ENCODE measurements at places on chromosomes 7 and 10.
A peak's percentile ranks its signal among the peaks of the same experiment; 100 is the strongest.

DNA sequence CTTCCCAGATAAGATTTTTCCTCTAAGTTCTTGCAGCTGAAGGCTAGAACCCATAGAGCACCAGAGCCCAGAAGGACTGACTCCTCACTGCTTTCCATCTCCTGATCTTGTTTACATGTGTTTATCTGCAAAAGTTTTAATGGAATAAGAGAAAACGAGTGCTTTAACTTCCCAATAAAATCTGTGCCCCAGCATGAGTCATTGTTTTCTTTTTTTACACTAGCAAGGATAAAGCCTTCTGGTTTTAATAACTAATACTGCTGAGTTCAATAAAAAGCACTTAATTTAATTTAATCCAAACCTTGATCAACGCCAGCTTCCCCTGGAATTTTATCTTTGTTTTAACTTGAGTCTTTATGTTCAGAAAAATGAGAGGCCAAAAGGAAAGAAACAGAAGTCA lies 227.6 kb downstream of the HPSE2 start:
- DNase-seq = no peak

DNA sequence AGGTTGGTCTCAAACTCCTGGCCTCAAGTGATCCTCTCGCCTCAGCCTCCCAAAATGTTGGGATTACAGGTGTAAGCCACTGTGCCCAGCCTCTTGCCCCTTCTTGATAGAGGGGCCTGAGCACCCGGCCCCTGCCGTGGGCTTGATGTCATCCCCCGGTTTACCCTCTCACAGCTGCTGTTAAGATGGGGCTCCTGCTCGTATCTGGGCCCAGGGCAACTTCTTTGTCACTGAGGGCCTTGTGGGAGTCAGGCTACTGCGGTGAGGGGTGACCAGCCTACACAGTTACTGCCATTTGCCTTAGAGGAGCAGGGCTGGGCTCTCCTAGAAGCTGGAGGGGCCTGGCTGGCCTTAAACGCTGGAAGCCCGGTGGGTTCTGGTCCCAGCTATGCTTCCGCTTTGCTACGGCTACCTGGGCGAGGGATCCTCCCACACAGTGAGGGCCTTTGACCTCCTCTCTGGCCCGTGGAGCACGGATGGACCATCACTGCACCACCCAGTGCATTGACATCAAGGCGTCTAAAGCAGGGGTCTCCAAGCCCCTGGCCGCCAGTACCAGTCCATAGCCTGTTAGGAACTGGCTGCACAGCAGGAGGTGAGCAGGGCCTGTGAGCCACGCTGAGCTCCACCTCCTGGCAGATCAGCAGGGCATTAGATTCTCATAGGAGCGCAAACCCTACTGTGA lies 1.1 kb upstream of the TMEM130 start:
- DNase-seq = no peak

DNA sequence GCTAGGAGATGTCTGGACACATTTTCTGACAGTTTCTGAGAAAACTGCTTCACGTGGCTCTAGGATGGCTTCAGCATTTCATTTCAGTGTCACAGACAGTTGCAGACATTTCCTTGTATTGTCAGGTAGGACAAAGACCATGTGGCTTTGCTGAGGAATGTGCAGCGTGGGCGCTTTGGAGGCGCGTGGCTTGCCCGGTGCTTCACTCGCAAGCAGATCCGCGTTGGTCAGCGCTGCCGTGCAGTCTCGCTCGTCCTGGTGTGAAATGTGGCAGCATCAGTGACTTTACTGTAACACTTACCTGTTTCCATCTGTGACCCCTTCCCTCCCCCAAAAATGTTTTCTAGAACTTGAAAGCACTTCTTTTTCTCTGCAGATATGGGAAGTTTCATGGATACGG lies 340.5 kb downstream of the SDK1 start:
- DNase-seq = no peak

GRCh38 chr7:131543298-131543697 lies 13.1 kb downstream of the PODXL start:
- DNase-seq = no peak

- DNase-seq = no peak
These were observed 226.7 kb downstream of the GPAM start for GRCh38 chr10:111956841-111957240.

- DNase-seq = no peak
These were observed 67.6 kb upstream of the CAV2 start for GRCh38 chr7:116431787-116432526.

- no peak for DNase-seq
These were observed 242.5 kb upstream of the TMEM229A start for GRCh38 chr7:124275411-124275810.

GRCh38 chr10:99850767-99851340 lies 68.4 kb downstream of the ABCC2 start:
- DNase-seq = no peak

DNA sequence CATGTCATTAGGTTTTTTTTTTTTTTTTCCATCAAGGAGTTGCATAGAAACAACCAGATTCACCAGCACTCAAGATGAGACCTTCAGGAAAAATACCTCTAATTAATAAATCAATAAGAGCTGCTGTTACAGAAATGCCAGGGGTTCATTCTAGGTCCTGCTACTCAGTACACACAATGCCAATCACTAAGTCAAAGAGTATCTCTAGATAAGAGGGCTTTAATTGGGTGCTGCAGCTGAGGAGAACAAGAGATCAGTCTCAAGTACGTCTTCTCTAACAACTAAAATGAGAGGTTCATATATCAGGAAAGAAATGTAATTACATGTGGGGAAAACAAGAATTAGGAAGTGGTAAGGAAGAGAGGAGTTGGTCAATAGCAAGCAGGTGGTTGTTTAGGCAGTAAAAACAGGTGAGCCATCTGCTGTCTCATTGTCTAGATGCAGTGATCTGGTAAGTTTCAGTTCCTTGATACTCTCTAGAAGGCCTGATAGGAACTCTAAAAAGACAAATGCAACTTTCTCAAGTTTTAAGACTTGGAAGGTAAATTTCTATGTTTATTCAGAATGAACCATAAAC lies 272.9 kb upstream of the ZWINT start:
- peak; percentile 4 for DNase-seq

DNA sequence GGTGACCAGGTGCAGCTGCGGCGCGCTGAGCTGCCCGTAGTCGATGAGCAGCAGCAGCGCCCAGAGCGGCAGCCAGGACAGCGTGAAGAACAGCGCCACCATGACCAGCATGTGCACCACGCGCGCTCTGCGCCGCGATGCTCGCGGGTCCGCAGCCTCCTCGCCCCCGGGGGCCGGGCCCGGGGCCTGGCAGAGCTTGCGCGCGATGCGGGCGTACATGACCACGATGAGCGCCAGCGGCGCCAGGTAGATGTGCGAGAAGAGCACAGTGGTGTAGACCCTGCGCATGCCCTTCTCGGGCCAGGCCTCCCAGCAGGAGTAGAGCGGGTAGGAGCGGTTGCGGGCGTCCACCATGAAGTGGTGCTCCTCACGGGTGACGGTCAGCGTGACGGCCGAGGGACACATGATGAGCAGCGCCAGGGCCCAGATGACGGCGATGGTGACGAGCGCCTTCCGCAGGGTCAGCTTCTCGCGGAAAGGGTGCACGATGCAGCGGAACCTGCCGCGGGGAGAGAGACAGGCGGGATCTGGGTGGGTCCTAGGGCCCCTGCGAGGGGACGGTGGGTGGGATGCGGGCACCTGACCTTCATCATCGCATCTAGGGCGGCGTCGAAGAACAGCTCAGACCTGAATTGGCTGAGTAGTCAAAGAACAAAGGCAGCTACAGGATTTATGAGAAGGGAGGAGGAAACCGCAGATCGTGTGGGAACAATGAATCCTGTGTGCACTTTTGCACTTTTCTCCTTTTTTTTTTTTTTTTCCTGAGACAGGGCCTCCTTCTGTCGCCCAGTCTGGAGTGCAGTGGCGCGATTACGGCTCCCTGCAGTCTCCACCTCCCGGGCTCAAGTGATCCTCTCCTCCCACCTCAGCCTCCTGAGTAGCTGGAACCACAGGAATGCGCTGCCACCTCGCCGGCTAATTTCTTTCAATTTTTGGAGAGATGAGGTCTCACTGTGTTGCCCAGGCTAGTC lies 22.4 kb upstream of the PPA1 start:
- no peak for DNase-seq

- no peak for DNase-seq
These were observed 13.6 kb upstream of the C10orf120 start for GRCh38 chr10:122713091-122713885.

DNA sequence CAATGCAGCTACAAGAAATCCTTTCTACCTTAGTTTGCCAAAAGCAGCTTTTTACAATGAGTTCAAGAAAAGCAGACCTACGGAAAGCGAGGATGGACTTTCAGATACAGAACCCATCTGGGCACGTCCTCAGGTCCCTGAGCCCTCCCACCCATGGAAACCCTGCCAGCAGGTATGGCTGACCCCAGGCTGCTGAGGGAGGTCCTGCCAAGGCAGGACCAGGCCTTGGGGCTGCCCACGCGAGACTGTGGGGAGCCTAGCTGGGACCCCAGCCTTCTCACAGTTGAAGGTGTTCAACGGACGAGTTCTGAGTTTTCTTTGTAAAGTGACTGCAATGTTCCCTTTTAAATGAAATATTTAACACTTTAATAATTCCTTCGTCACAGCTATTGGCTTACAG lies 245.0 kb downstream of the MGMT start:
- no peak for DNase-seq

- no peak for DNase-seq
These were observed 22.2 kb downstream of the TYW1B start for GRCh38 chr7:72805526-72806494.

GRCh38 chr7:85328456-85328998 lies 141.7 kb upstream of the SEMA3D start:
- DNase-seq = no peak
